ENCODE measurements at places on chromosomes 7 and 10.

- no peak for DNase-seq
Measured at GRCh38 chr7:148662646-148663045, 36.1 kb upstream of the CUL1 start.

DNA sequence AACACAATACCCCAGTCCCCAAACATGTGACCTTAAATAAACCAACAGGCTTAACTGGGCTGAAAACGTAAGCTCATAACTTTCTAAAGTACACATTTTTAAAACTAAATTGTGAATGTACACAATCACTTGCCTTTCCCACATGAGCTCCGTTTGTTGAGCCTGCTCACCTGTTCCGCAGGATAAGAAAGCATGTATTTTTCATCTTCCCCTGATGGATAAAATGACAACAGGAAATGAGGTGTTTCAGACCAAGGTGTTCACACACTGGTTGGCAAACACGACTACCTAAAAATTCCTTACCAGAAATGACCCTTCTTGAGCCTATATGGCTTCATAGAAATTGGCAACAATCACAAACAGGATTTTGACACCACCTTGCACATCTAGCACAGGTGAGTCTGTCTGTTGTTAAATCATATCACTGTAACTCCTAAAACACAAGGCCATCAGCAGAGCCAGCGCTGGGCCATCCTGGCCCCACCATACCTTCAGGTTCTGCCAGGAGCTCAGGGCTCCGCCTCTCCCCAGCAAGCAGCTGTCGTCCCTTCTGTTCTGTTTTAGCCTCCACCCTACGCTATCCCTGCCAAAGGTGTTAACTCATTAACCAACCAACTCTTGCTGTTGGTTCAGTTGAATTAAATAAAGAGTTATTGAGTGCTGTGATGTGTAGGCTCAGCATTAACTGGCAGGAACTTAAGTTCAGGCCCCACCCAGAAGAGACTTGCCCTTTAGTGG lies 73.6 kb upstream of the RNF32 start:
- DNase-seq: no peak

- DNase-seq: no peak
Measured at GRCh38 chr10:2885288-2886278, 181.8 kb upstream of the PFKP start.

DNA sequence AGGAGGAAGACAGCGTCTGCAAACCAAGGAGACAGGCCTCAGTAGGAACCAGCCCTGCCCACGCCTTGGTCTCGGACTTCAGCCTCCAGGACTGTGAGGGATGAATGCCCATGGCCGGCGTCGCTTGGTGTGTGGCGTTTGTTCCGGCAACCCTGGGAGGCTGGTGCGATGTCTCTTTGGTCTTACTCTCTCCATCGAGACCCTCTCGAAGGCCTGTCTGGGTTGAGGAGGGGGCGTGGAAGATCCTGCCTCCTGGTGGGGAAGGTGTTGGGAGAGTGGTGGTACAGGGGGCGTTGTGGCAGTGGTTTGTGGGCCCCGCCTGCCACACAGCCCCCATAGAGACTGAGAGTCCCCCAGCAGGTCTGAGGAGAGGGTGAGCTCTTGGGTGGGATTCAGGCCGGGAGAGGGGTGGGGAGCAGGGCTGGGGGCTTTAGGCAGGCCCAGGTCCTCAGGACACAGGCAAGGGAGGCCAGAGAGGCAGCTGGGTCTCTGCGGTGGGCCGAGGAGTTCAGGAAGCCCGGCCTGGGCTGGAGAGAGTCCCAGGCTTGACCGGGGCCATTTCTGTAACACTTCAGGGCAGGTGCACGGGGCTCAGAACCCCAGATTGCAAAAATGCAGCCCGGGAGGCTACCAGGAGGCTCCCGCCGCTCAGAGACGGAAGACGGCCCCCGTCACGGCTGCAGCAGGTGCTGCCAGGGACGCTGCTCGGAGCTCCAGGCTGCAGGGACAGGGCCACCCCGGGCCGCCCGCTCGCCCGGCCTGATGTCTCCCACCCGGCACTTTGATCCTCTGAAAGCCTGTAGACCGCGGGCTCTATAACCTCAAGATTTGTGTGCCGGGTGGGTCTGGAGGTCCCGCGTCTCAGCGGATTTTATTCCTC lies 33.8 kb upstream of the PSMG3 start:
- DNase-seq: no peak

DNA sequence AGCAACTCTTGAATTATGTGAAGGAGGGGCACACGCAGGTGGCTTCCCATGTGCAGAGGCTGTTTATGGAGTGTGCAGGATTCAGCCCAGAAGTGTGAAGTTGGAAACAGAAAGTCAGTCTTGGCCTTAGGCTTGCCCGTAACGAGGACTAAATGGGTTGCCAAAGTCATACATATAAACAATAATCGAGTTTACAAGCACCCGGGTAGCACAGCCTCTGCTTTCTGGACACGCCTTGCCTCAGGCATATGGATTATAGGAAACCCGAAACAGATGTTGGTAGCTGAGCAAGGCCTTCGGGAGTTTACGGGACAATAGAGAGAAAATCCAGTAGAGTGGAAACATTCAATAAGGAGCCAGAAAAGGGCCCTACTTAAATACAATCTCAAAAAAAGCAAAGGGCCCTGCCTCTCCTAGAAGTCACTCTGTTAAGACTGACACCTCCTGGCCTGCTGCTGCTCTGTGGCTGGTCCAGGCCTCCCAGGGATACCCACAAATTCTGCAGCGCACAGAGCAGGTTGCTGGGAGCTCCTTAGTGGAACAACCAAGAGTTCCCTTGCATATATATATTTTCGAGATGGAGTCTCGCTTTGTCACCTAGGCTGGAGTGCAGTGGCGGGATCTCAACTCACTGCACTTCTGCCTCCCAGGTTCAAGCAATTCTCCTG lies 48.5 kb downstream of the SMKR1 start:
- DNase-seq: no peak

DNA sequence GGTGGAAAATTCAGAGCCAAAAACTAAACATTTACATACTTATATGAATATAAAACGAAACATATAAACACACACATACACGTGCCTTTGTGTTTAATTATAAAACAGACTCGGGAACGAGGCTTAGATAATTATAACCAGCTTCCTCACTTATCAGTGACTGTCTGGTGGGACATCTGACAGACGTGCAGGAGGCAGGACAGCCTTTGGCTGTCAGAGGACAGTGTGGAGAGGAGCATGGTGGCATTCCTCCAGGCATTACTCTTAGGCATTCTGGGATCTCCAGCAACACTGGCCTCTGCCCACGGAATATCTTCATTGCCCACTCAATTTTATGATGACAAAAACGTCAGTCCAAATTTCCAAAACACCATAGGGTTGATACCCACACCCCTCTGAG lies 262.2 kb upstream of the NFE2L3 start:
- no peak for DNase-seq

DNA sequence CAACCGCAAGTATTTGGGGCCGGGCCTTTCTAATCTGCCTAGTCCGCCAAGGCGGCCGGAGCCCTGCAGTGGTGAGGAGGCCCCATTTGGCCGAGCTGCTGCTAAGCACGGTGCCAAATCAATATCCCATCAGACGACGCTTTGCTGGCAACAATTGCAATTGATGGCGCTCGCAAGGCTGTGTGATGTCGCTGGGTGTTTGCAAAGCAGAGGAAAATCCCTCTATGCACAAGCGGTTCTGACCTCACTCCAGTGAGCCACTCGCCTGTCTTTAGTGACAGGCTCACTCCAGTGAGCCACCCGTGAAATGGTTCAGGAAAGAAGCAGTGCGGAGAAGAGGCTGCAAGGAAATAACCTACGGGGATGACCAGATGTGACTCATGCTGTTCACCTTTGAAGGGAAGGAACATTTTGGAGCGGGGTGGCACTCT lies 18.3 kb upstream of the PDE1C start:
- DNase-seq: no peak

DNA sequence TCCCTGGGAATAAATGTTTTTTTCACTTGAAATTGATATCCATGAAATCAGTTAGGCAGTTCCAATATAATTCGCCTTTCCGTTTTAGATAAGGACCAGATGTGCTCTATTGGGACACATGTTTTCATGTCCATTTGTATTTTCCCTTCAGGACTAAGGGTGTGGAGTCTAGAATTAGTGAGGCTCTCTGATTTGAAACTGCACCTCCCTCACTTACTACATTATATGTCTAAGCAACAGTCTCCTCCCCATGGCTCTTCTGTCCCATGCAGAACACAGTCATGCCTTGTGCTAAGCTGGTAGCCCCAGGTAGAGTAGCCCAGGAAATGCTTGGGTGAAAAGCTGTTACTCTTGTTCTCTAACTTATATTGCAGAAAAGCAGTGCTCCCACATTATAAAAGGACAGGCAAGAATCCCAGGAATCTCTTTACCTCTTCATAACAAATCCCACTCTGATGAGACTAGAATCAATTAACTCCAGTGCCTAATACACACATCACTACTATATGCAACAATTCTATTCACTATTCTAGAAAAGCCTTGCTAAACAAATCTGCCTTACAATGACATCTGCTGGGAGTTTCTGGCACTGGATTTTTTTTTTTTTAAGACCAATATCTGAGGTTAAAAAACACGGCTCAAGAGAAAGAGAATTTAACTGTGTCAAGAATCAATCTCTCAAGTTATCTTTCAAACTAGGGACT lies 293.9 kb downstream of the SNX13 start:
- DNase-seq: no peak

- no peak for DNase-seq
Measured at GRCh38 chr10:59831658-59832503, 74.5 kb downstream of the CCDC6 start.

DNA sequence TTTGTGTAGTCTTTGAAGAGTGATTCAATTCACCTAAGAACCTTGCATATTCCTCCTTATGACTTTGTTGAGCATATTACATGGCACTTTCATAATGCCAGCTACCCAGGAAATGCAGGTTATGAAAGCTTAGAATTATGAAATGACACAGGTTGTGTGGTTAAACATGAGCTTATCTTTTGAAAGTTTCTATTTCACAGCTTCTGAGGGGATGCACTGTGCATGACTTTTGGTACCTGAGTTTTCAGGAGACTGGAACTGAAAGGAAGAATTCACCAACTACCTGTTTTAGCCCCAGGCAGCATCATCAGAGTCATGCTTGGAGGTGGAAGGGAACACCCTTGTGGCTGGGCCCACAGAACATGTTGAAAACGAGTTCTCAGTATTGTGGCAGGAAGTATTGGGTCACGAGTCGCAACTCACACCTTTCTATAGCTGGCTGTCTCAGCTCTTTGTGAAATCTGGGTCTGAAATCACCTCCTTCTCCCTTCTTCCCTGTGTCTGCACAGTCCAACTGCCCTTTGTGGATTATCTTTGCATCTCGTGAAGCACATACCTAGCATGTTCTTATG lies 228.2 kb downstream of the PTEN start:
- no peak for DNase-seq

DNA sequence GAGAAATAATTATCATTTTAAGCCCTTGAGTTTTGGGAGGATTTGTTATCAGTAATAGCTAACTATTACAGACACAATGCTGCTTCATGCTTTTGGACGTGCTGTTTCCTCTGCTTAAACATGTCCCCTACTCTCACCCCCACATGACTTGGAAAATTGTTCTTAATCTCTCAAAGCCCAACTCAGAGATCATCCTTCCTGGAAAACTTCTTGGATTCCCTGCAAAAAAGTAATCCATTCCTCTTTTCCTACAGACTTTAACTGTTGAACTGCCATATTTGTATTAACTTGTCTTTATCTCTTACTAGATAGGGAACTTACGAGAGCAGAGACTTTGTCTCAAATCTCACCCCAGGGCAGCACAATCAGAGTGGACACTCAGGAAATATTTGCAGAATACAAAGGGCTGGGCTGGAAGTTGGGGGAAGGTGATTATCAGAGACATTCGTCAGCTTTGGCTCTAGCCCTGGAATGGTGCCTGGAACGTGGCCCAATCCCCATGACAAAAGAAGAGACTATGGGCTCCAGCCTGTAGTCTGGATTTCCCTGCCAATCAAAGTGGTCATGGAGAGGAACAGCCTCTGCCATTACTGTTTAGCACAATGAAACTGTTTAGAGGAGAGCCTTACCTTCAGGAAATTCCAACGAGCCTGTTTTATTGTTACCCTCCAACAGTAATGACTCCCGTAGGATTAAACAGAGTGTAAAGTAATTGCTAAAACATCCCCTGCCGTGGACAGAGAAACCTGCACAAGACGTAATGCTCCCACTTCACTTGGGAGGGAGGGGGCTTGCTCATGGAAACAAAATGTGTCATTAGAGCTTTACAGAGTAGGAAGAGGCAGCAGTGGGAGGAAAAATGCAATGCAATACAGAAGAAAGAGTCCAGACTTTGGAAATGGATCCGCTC lies 140.4 kb upstream of the AUTS2 start:
- DNase-seq: no peak

DNA sequence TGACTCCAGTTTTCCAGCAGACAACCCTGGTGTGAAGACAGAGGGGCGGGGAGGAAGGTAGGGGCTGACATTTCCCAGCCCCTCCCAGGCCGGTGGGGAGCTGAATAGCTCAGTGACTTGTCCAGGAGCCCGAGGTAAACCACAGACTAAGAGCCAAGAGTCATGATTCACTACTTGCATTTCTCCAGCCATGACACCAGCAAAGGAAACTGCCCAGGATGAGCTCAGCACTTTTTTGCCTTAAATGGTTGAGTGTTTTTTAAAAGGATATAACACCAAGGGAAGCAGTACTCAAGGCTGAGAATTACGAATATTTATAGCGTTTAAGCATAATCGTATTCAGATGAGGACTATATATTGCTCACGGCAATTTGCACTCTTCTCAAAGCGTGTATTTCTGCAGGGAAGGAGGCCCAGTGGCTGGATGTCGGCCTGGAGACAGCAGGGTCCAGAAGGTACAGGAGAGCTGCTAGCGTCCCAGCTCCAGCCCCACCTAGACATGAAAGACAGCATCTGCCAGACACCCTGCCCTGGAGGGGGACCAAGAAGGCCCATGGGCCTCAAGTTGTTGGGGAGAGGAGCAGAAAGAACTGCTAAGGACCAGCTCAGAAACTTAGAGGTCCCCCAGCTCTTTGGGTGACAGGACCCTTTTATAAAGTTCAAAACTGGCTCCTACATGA lies 141.4 kb downstream of the GRID1 start:
- no peak for DNase-seq

GRCh38 chr7:7496311-7496710 lies 39.4 kb downstream of the COL28A1 start:
- no peak for DNase-seq

DNA sequence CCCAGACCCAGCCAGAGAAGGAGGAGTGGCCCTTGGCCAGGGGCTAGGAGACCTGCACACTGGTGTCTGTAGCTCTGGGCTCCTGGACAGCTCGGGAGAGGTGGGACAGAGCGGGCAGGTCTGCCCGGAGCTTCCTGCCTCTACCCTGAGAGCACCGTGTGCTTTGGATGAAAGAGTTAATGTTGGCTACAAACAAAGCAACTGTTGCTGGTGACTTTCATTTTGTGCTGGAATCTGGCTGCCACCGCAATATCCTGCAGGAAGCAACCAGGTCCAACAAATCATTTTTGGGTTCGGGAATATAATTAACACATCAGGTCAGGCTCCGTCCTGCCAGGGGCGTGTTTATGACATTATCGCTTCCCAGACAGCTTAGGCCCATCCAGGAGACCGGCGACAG lies 441.8 kb upstream of the MKI67 start:
- DNase-seq: no peak

- no peak for DNase-seq
Measured at GRCh38 chr10:79602953-79603352, 7.8 kb upstream of the SFTPA1 start.

- no peak for DNase-seq
Measured at GRCh38 chr7:138843632-138844580, 45.9 kb upstream of the ATP6V0A4 start.

All from HS-27A (cell line).